NCI-H1436 treated with DMSO at 0.1 percent for 48 hours (cell line): ENCODE measurements at places on chromosomes 4 and X.

GRCh38 chrX:42978655-42979379 is 200.9 kb upstream of the PPP1R2C start:
- no peak for DNase-seq

GRCh38 chr4:24722026-24722568 is 73.3 kb upstream of the SOD3 start:
- no peak for DNase-seq

- no peak for DNase-seq
Measured at GRCh38 chr4:128776794-128777216, 32.7 kb upstream of the JADE1 start.

DNA sequence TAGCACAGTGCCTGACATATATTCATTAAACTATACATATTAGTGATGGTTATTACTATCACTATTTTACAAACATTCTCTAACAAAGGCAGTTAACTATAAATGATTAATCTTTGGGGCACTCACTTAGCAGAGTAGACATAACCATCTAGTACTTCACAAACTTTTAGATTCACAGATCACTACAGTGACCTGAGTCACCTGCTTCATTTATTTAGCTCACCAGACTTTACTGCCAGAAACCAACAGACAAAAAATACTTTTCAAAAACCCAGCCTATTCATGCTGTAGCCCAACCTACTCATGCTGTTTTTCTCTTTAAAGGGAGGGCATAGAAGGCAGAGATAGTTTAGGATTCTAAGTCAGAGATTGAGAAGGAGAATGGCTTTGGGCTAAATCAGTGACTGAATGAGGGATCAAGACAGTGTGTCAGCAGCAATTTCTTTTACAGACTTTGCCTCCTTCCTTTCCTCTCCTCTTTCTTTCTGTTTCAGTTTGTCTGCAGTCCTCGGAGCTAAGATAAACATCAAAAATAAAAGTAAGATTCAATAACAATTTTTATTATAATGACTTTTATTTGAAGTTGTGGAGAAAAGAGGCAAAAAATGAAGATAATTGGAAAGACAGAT is 34.7 kb upstream of the PDE5A start:
- no peak for DNase-seq

DNA sequence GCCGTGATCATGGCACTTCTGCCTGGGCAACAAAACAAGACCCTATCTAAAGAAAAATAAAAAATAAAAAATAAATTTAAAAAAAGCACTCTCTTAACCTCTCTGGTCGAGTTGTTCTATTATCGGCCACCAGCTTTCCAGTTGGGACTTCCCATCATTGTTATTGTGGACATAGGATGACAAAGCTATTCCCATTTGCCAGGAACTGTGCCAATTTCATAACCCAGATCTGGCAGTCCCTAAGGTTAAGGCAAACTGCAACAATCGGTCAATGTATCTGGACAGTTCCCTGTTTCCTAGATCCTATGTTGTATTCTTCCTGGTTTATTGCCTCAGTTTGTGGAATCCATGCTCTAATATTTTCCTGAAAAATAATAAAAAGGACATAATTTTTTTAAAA is 17.8 kb upstream of the ANXA5 start:
- no peak for DNase-seq

- DNase-seq, result no peak
Measured at GRCh38 chrX:29275928-29276327, 688.7 kb downstream of the IL1RAPL1 start.

- no peak for DNase-seq
Measured at GRCh38 chrX:10926891-10927290, 184.2 kb upstream of the HCCS start.

GRCh38 chrX:154019633-154020528 is at the start of gene IRAK1:
Gene IRAK1 (minus strand): TSS chrX:154019902. CDS start chrX:154019812, 90 bp downstream.
- no peak for DNase-seq

GRCh38 chr4:52421811-52422213 is 237.3 kb downstream of the USP46 start:
- DNase-seq, result no peak

DNA sequence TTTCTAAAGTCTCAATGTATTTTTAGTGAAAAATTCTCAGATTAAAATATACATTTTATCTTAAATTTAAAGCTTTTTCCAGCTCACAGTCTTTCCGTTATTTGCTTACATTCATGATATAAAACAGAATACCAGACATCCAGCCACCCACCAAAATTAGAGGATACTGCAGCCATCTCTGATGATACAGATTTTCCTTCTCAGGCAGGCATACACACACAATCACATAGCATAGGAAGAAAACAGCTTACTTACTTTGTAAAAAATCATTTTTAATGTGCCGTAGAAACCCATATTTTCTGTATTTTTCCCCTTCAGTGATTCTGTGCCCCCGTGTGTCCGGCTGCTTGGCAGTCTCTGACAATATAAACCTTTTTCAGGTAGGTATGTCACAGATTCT is 183.7 kb downstream of the FBXW7 start:
- DNase-seq, result no peak

- no peak for DNase-seq
Measured at GRCh38 chr4:76156635-76157034, 8.4 kb upstream of the NUP54 start.

DNA sequence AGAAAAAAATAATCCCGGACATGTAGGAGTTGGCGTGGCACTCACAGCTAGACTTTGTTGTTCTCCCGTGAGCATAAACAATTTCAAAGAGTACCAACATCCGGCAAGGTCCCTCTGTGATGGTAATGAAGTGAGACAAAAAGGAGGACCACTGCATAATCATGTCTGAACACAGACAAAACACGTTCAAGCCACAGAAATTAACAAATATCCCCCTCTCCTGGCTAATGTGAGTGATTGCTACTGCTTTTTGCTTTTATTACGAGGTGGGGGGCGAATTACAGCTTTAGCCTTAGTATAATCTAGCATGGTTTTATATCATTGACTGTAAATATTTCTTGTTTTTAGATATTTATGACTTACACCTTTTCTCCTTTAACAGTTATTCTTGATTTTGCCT is 118.5 kb downstream of the PLS3 start:
- no peak for DNase-seq

GRCh38 chr4:116636917-116637316 is 448.5 kb downstream of the TRAM1L1 start:
- DNase-seq, result no peak

DNA sequence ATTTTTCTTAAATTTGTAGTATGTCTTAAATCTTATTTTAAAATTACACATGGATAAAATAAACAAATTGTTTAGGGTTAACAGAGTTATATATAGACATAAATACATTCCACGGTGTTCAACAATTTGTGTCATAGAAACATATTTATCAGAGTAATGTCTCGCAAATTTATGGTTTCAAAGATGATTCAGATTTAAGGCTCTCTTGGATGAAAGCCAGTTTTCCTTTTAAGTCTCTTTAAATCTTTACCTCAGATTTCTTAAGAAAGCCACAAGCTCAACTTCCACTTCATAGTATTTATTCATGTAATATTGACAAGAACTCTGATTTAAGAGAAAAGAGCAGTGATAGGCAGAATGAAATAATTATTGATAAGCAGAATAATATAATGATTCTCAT is 1254.8 kb upstream of the ADGRL3 start:
- DNase-seq, result no peak

GRCh38 chrX:30027636-30028035 is 187.7 kb upstream of the MAGEB2 start:
- no peak for DNase-seq

DNA sequence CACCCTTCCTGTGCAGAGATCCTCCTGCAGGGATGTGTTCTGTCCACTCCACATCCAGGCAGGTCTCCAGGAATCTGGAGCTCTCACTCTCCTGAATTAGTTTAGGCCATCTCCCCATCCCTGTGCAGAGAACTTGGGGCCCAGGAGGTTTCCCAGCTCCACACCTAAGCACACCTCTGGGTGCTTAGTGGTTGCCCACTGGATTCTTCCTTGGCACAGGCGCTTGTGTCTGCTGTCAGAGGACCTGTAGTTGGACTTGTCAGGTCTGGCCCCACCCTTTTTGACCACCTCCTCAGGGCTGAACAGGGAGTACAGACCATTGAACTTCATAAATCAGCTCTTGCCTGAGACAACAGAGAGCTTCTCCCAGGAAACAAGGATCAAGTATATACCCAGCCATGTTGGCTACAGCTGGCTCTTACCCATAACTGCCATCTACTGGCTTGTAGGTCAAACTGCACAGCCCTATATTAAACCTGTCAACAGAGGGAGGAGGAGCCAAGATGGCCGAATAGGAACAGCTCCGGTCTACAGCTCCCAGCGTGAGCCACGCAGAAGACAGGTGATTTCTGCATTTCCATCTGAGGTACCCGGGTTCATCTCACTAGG is 275.5 kb downstream of the PPARGC1A start:
- DNase-seq, result no peak

DNA sequence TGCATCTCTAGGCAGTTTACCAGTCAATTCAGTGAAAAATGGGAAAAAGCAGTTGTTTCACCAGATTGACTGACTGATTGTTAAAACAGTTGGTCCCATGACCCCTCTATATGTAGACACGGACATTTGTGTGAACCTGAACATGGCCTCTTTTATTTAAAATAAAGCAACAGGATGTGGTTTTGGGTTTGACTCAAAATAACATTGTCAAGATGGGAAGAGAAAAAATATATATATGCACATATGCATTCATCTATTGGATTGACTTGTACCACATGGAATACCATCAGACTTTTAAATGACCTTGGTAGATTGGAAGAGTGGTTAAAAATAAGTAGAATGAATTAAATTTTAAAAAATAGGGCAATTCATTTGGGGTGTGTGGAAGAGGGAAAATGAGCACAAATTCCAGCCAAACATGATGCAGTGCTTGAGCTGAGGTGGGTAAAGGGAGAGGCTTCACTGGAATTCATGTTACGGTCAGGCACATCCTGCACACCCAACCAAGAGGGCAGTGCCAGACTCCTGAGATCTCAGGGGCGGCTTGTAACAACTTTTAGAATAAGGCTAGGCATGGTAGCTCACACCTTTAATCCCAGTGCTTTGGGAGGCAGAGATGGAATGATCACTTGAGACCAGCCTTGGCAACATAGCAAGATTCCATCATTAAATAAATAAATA is 560.7 kb upstream of the TENM3 start:
- no peak for DNase-seq

DNA sequence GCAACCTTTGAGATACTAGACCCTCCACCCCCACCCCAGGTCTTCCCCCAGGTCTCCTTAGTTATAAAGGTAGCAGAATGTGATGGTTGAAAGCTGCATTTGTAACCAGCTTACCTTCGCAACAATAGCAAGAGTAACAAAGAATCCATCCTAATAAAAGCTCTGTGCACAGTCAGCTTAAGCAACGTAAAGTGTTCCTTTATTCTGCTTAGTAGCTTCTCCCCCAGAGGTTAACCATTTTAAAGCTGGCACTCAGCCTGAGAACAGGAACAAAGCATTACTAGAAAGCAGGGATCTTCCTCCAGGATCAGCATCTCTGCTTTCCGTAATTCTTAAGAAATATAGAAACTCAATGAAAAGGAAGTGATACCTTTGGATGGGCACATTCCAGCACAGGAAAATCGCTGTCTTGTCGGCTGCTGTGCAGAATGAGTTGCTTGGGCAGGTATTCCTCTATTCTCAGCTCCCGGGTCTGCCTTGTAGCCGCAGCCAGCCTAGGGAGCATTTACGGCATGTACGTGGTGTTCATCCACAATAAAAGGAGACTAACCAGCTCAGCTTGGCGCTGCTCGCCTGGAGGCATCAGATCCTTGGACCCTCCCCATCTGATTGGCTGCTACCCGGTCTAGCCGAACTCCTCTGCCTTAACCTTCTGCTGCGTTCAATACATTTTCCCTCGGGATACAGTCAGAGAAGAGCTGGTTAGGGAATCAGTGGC is 113.0 kb upstream of the TLR3 start:
- no peak for DNase-seq

- DNase-seq, result no peak
Measured at GRCh38 chrX:154797006-154797405, 8.3 kb downstream of the MPP1 start.

- DNase-seq, result no peak
Measured at GRCh38 chr4:37882665-37883296, 8.1 kb upstream of the TBC1D1 start.

DNA sequence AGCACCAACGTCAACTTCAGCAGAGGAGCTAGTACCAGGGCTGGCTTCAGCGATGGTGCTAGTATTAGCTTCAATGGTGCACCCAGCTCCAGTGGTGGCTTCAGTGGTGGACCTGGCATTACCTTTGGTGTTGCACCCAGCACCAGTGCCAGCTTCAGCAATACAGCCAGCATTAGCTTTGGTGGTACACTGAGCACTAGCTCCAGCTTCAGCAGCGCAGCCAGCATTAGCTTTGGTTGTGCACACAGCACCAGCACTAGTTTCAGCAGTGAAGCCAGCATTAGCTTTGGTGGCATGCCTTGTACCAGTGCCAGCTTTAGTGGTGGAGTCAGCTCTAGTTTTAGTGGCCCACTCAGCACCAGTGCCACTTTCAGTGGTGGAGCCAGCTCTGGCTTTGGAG is 8.3 kb downstream of the TRO start:
- no peak for DNase-seq

DNA sequence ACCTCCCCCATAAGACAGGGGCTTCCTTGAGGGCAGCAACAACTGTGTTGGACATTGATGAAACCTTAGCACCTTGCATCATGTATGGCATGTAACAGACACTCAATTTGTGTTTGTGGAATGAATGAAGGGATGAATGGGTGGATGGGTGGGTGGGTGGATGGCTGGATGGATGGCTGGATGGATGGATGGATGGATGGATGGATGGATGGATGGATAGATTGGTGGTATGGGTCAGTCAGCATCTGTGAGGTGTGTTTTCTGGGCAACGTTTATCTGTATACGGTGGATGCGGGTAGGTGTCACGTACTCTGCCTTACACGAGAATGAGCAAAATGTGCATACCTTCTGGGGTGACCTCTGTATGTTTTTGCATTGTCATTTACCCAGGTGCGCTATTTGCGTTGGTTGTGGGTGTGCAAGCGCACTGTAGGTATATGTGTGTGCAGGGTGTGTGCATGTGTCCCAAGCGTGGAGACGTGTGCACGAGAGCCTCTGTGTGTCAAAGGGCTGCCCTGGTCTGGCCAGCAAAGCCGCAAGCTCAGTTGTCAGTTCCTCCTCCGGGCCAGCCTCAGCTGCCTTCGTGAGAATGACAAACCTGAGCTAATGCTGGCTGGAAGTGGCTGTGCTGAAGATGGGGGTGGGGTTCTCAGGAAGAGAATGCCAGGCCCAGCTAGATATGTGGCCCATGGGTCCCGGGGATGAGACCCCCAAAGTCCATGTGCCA is 26.5 kb downstream of the ELF4 start:
- DNase-seq, result no peak
